ENCODE measurements at places on chromosomes 11 and 22. TPM values are rescaled to one million over a fixed set of nuclear protein-coding genes. Genes with fewer than 3 reads are reported as not detected.

Gene CCDC188
- polyA plus RNA-seq = 0.84 TPM

Gene KCNJ11
- 0.32 TPM for polyA plus RNA-seq

Gene ANKK1
- polyA plus RNA-seq = 2.4 TPM

Gene DEFB131B
- polyA plus RNA-seq = not detected

Gene PKDREJ
- 0.02 TPM for polyA plus RNA-seq

Gene SYT7
- 1.3 TPM for polyA plus RNA-seq

Gene MS4A6A
- polyA plus RNA-seq = 174 TPM

Gene HBD
- 1.3 TPM for polyA plus RNA-seq

Gene GRIA4
- polyA plus RNA-seq = 0.14 TPM

Gene LRRC56
- 2.4 TPM for polyA plus RNA-seq

Gene IGLL1
- 3.5 TPM for polyA plus RNA-seq
